Nasal cavity respiratory epithelium epithelial cell of viscerocranial mucosa (primary cell): ENCODE measurements at places on chromosomes 5 and 9. TPM values are rescaled to one million over a fixed set of nuclear protein-coding genes. Genes with fewer than 3 reads are reported as not detected.

Gene GCNT4
- 3.4 and 5.4 TPM in 2 replicates for total RNA-seq

Gene CTNND2
- total RNA-seq: not detected in 2 replicates

Gene CDC25C
- 0.07 and 0.34 TPM in 2 replicates for total RNA-seq

Gene BTNL3
- total RNA-seq: not detected in 2 replicates

Gene OCLN
- total RNA-seq: 67.5 and 148 TPM in 2 replicates

Gene RANBP3L
- not detected in 2 replicates for total RNA-seq

Gene FOXD4L3
- under 0.01 and 0.21 TPM in 2 replicates for total RNA-seq

Gene PCDHGA5
- total RNA-seq: under 0.01 and 0.64 TPM in 2 replicates

Gene PFN3
- total RNA-seq: not detected in 2 replicates

Gene HOMER1
- 35.2 and 42.8 TPM in 2 replicates for total RNA-seq

Gene KLF4
- 46.5 and 81.6 TPM in 2 replicates for total RNA-seq

Gene LCN1
- not detected in 2 replicates for total RNA-seq

Gene SLC6A7
- not detected in 2 replicates for total RNA-seq

Gene FOXD4L4
- 0.34 and 0.43 TPM in 2 replicates for total RNA-seq

Gene SHISAL2B
- not detected in 2 replicates for total RNA-seq

Gene DDX4
- total RNA-seq: under 0.01 TPM in 1 of 2 replicates, not detected in the other

Gene ZNF608
- total RNA-seq: 1.4 and 17.4 TPM in 2 replicates

Gene ABL1
- 23.2 and 60.7 TPM in 2 replicates for total RNA-seq

Gene LRRC19
- not detected in 2 replicates for total RNA-seq

Gene CCDC183
- under 0.01 and 0.28 TPM in 2 replicates for total RNA-seq

Gene GMCL2
- total RNA-seq: not detected in 2 replicates
